ENCODE measurements at places on chromosomes 6 and 20.

GRCh38 chr20:32537657-32538525 is 47.2 kb downstream of the NOL4L start:
- no peak for DNase-seq

DNA sequence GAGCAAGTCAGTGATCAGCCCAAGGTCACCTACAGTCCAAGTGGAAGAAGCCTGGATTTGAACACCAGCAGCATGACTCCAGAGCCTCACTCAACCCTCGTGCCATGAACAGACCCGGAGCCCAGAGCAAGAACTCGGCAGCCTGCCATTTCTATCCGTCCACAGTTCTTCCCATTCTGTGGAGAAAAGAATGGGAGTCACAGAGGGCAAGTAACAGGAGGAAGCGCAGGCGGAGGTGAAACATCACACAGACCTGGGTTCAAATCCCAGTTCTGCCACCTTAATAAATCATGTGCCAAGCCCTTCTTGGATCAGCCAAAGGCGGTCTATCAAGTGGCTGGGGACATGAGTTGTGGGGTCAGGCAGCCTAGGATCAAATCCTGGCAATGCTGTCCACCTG is 4.3 kb downstream of the PREX1 start:
- no peak for DNase-seq

GRCh38 chr20:62644044-62644795 is 1.9 kb downstream of the SLCO4A1 start:
- DNase-seq, result no peak

- no peak for DNase-seq
These were observed 110.0 kb downstream of the GPX5 start for GRCh38 chr6:28635547-28636158.

- DNase-seq, result no peak
These were observed 36.4 kb upstream of the ENPP5 start for GRCh38 chr6:46207174-46207573.

GRCh38 chr20:63357921-63358905 is 2.9 kb downstream of the CHRNA4 start:
- no peak for DNase-seq

- DNase-seq, result no peak
These were observed 179.3 kb downstream of the MTHFD1L start for GRCh38 chr6:151044465-151045441.

DNA sequence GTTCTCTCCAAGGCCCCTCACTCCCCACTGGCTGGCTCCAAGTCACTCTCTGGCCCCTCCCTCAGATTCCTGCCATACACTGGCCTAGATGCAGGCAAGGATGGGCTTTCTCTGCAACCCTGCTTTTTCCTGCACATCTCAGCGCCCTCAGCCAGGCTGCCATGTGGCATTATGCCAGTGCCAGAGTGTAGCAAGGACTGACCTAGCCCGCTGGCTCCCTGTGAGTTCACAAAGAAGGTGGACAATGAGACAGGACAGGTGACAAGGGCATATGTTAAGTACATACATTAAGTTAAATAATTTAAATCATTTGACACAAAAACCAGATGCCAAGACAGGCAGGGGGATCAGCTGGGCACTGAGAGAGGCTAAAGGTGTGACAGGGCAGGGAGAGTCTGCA is 394.6 kb downstream of the ZFAND3 start:
- no peak for DNase-seq

- no peak for DNase-seq
These were observed 48.4 kb upstream of the CDYL start for GRCh38 chr6:4727671-4728435.

DNA sequence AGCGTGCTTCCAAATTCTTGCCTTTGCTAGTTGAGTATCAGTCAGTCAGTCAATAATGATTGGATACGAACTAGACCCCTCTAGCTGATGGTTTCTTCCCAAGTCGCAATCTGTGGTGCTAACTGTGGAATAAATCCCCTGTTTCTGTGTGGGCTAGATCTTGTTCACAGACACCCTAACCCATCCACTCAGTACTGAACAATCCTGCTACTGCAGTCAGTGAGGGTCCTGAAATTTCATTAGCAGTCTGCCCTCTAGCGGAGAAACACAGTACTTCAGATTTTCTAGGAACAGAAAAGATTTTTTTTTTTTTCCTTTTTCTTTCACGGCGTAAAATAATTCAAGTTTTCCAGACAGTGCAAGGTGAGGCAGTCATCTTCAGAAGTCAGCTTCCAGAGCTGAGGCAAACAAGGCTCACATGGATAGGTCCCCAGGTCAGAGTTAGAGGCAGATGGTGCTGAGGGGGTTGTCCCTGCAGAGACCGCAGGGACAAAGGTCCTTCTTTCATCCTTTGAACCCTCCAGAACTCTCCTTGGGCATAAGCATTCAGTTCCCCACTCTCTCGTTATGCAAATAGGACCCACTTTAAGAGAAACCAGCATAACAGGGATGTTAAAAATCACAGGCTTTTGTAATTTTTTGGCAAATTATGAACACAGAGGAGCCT is 119.6 kb downstream of the SCML4 start:
- DNase-seq, result no peak

DNA sequence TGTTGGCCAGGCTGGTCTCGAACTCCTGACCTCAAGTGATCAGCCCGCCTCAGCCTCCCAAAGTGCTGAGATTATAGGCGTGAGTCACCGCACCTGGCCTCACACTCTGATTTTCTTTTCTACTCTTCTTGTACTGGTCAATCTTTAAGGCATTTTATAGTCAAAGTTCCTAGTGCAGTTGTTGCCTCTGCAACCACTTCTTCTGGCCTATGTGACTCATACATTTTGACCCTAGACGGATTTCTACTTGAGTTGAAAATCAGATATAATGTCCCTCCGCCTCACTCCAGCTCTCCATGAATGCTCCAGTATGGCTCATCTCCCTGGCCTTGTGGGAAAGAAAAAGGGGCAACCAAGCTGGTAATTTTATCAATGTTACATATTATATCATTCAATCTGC is 42.4 kb downstream of the TNFRSF21 start:
- DNase-seq, result no peak

- DNase-seq, result no peak
These were observed 86.6 kb upstream of the EYA2 start for GRCh38 chr20:46807998-46808397.

DNA sequence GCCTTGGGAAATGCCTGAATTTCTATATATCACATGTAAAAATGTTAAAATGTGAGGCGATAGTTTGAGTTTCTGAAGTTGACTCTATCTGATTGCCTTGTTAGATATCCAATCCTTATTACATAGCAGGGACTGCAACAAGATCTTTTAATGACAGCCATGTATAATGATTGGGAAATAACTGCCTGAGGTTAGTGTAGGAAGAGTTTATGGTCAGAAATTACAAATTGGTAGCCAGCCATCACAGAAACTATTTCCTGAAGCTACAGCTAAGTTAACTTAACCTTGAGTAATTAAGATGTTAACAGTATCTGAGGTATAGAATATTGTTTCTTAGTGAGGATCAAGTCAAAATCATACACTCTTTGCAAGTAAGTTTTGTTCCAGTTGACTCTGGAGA is 41.0 kb downstream of the AKIRIN2 start:
- no peak for DNase-seq

DNA sequence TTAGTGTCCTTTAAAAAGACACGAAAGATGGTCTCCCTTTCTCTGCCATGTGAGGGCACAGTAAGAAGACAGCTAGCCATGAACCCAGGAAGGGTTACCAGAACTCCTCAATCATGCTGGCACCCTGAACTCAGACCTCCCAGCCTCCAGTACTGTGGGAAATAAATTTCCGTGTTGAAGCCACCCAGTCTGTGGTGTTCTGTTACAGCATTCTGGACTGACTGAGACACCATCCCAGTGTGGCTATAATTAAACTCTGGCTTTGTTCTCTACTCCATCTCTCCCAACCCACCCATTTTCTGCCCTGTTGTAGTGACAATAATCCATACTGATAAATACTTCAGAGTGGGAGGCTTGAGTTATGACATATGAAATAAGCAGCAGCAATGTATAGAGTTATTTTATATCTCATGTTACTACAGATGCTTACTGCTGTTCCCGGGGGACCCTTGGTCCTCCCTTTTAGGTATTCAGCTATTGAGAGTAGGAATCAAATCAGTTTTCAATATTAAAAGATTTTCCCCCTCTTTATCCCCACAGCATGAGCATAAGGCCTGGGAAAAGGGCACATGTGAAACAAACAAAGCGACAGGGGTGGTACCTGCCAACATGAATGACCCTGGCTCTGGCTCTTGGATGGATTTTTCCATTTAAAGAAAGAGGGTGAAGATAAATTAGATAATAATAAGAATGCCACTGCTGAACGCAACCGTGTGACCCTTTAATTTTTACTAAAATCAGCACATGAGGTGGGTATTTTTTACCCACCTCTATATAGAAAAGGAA is 224.3 kb upstream of the SLC35B3 start:
- DNase-seq, result no peak

DNA sequence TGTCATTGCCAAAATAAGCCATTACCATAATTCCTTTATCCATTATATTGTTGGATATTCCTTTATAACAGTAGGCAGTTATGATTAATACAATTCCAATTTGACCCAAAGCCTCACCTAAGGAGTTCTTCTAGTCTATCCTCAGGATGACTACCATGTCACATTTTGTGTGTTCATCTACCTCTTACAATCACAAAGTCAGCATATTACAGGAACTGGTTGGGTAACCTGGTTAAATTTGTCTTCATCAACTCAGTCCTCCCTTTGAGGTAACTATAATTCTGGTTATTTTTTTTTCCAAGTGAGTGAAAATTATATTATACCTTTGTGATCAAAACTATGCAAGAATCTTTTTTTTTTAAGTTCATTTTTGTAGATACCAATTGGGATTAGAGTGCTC is 540.5 kb downstream of the BTBD3 start:
- DNase-seq, result no peak

GRCh38 chr20:48703511-48704219 is 124.1 kb downstream of the PREX1 start:
- no peak for DNase-seq

DNA sequence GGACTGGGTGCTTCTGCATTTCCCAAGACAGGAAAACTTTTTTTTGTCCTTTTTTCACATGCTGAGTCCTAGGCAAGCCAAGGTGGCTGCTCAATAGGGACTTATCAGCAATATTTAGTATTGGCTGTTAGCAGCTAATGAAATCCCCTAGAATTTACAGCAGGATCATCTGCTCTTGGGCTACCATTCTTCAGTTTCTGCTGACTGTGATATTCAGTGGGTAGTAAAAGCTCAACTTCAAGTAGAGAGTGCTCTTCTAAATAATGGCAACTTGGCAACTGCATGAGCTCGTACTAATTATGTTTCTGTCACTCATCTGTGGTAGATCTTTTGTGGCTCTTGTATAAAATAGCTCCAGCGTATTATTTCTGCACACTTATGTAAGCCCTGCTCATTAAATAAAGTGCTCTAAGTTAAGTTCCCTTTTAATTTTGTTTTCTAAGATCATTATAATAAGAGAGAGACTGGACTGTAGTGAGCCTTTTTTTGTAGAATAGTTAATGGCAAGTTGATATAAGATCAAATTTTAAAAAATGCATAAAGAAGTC is 110.3 kb downstream of the SLC35F1 start:
- no peak for DNase-seq

- peak; percentile 19 for DNase-seq
These were observed 622 bp downstream of the GPANK1 start for GRCh38 chr6:31663961-31664789.

GRCh38 chr6:41697861-41698781 is 37.3 kb downstream of the TFEB start:
- DNase-seq, result no peak

DNA sequence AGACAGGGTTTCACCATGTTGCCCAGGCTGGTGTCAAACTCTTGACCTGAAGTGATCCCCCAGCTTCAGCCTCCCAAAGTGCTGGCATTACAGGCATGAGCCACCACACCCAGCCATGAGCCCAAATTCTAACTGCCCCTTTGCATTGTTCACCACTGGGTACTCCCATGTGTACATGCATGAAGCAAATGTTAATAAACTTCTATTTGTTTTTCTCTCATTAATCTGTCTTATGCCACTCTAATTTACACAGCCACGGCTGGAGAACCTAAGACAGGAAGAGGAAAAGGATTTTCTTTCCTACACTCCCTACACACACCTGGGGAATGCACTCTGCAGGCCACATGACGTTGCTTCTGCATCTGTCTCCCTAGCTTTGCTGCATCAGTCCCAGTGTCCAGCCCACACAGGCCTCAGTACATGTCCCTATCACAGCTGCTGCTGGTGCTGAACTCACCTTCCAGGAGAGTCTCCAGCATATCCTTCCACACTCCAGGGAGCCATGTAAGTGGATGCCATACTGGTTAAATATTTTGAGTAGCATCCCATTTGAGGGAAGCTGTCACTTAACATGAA is 13.3 kb downstream of the OR2H2 start:
- no peak for DNase-seq

GRCh38 chr20:20638878-20639277 is 73.6 kb downstream of the RALGAPA2 start:
- DNase-seq, result no peak

DNA sequence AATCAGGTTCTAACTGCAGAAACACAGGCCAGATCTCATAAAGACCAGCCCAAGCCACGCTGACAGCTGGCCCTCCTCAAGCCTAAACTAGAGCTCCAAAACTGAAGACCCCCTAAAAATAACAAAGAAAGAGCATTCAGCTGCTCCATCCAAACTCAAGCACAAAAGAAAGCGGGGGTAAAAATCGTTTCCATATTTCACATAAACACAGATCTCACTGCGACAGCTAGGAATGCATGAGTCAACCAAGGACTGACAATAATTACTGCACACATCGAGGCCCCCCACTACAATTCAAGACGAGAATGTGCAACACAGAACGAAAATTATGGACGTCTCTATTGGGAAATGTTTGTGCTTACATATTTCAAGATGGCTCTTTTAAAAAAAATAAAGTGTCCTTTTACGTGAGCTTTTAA is 31.1 kb downstream of the CNKSR3 start:
- DNase-seq, result no peak

GRCh38 chr6:41288030-41288753 is 1.7 kb upstream of the TREM1 start:
- no peak for DNase-seq

GRCh38 chr6:131914234-131914633 is 36.9 kb downstream of the CCN2 start:
- no peak for DNase-seq

GRCh38 chr6:129513471-129513870 is 196.5 kb downstream of the ARHGAP18 start:
- DNase-seq, result no peak

DNA sequence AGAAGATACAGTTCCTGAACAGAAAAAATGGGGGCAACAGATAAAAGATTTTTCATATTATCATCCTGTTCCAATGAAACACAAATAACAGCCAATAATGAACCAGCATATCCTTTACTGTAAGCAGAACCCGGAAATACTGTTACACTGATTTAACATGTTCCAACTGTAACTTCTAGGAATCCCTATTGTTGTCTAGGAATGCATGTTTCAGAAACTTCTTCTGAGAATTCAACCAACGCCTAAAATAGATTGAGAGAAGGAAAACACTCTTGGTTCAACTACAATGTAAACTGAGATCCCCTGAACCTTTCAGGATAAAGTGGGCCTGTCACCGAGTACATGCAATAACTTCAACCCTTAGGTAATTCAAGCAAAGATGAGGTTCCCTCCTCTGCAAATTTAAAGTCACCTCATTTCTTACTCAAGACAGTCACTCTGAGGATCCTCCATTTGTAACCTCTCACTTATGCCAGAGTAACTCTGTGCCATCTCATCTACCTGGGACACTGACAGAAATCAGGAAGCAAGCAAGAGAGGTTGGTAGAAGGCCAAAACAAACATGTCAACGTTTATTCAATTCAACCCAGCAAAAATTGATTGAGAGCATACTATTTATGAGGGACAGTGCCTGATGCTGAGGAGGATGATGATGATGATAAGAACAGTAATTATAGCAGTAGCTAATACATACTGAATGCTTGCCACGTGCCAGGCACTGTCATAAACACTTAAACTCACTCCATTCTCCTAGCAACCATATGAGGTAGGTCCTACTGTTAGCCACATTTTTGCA is 14.1 kb downstream of the UBE3D start:
- no peak for DNase-seq

Measured in GOT3 (cell line).